HCT116 (cell line): ENCODE measurements at places on chromosomes 7 and 10. TPM values are rescaled to one million over a fixed set of nuclear protein-coding genes. Genes with fewer than 3 reads are reported as not detected.

DNA sequence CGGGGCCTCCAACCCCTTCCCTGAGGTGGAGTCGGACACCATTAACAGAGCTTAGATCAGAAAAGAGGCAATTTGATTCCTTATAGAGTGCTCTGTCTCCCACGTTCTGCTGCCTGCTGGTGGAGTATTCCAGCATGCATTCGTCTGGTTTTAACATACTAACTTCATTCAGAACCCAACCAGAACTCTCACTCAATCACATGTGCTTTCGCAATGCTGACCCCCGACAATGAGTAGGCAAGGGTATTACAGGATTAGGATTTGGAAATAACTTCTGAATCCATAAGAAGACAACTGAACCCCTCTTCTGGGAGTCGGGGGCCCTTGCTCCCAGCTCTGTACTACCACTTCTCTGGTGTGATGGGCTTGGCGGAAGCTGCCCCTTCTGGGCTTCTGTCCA is 55.7 kb upstream of the HABP2 start:
- H3K27ac ChIP-seq, result no peak overlapping the region
- no peaks in the 10 kb centered on the region; the same call in 1 of the 2 replicates for H3K4me1 ChIP-seq
- no peak for DNase-seq
- no peak overlapping the region for H3K4me3 ChIP-seq

GRCh38 chr7:47931005-47932004 is 17.0 kb downstream of the PKD1L1 start:
- H3K4me1 ChIP-seq, result no peaks in the 10 kb centered on the region
- H3K27ac ChIP-seq, result no peak overlapping the region

DNA sequence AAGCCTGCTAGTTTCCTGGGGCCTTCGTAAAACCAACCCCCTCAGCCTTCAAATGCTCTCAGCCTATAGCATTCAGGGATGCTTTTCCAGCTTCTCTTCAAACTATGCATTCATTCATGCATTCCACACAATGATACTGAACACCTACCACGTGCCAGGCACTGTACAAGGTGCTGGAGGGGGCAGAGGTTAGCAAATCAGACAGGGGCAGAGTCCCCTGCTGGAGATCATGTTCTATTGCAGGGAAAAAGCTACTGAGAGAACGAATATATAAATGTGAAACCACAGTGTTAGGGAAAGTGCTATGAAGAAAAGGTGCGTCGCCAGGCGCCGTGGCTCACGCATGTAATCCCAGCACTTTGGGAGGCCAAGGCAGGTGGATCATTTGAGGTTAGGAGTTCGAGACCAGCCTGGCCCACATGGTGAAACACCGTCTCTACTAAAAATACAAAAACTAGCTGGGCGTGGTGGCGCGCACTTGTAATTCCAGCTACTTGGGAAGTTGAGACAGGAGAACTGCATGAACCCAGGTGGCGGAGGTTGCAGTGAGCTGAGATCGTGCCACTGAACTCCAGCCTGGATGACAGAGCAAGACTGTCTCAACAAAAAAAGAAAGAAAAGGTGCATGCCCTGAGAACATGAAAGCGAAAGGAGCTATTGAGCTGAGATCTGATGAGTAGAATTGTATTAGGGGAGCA is 64.6 kb upstream of the CALN1 start:
- H3K4me1 ChIP-seq, result no peaks in the 10 kb centered on the region
- H3K27me3 ChIP-seq, result no peaks in the 10 kb centered on the region
- no peak overlapping the region for H3K4me3 ChIP-seq
- no peak overlapping the region for H3K27ac ChIP-seq
- no peak for DNase-seq

DNA sequence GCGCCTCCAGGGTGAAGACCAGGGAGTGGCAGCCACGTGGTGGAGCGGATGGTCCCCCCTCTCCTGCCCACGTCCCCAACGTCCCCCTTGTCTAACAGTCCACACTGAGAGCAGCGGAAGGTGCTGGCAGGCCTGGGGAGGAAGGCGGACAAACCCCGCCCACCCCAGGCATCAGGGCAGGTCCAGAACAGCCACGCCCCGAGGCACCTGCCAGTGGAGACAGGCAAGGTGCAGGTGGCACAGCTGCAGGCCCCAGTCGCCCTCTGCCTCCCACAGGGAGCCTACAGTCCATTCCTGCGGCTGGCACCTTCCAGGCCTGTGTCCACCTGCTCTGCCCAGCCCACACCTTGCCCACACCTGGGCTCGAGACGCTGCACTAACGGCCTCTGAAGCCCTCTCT is 24.9 kb downstream of the CYP2W1 start:
- DNase-seq, result no peak
- no peak overlapping the region for H3K27ac ChIP-seq
- no peaks in the 10 kb centered on the region for H3K4me1 ChIP-seq

DNA sequence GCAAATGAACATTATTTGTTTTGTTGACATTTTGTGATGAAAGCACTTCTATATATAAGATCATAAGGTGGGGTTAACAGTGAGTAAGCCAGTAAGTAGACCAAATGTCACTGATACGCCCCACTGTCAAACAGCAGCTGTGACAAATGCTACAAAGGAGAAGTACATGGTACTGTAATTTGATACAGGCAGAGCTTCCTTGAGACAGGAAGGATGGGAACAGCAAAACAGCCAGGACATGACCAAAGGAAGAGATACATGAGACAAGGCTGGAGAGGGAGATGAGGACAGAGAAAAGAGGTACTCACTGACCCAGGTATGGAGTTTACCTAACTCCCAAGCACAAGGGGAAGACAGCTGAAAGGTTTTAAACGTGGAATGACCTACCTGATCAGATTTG is 127.0 kb downstream of the SRPK2 start:
- no peak overlapping the region for H3K4me3 ChIP-seq
- H3K4me1 ChIP-seq, result peaks cover 18% of the 10 kb centered on the region
- DNase-seq, result no peak
- H3K36me3 ChIP-seq, result no peaks in the 10 kb centered on the region
- no peak overlapping the region for H3K27ac ChIP-seq

DNA sequence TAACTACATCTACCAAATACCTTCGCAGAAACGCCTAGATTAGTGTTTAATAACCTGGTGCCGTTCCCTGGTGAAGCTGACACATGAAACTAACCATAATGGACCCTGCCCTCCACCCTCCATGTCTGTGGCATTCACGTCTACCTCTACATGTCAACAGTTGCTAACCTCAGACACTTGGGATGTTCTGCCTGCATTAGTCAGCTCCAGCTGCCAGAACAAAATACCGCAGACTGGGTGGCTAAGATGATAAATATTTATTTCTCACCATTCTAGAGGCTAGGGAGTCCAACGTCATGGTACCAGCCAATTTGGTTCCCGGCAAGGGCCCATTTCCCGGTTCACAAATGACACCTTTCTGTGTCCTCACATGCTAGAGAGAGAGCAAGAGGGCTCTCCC is 118.5 kb upstream of the CHST15 start:
- no peak overlapping the region for H3K27ac ChIP-seq
- no peak overlapping the region for H3K4me3 ChIP-seq
- H3K4me1 ChIP-seq, result no peaks in the 10 kb centered on the region
- H3K27me3 ChIP-seq, result peaks cover 3% of the 10 kb centered on the region; the same call in 1 of the 2 replicates
- H3K36me3 ChIP-seq, result no peaks in the 10 kb centered on the region
- no peak for DNase-seq

- H3K27me3 ChIP-seq, result no peaks in the 10 kb centered on the region
- DNase-seq, result no peak
- no peak overlapping the region for H3K4me3 ChIP-seq
- no peaks in the 10 kb centered on the region for H3K36me3 ChIP-seq
Measured at GRCh38 chr7:124247691-124248090, 214.8 kb upstream of the TMEM229A start.

DNA sequence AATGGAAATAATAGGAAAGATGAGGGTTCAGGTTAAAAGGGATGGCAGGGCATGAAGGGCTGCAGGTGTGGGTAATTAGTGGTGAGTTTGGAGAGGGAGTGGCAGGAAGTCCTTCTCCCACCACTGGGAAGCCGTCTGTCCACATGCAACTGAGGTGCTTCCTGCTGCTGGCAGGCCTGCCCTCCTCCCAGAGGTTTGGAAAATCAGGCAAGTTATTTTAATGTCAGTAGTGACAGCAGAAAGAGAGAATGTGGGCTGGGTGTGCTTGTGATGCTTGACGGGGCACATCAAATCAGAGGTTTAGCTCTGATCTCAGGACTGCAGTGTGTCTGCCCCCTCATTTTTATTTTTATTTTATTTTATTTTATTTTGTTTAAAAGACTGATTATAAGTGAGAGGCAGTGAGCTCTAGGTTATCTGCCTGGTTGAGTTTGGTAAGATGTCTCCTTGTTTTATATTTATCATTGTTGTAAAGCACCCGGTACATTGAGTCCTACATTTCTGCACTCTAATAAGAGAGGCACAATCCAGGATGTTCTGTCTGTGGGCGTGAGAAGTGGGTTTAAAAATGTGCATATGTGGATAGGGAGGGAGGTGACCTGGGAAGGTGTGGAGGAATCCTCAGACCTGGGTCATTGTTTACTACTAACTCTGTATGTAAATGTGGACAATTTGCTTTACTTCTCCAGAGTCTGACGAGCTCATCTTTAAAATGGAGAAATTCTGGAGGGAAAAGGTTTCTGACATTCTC is 504.4 kb downstream of the LRMDA start:
- H3K36me3 ChIP-seq, result no peaks in the 10 kb centered on the region
- no peak overlapping the region for H3K4me3 ChIP-seq
- H3K4me1 ChIP-seq, result no peaks in the 10 kb centered on the region

DNA sequence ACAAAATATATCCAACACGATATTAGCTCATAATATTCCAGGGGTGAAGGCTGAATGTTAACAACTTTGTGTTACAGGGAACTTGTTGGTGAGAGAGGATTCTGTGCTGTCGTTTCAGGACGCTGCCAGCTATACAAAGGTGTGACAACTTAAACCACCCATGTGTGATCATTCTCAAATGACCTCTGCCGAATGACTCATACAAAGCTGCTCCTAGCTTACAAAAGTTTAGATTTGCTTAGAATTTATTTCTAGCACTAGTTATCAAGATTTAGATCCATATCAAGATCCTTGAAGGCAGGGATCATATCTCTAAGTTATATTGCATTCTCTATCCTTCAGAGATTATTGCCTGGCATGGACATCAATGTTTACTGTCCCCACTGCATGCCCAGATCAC is 65.3 kb downstream of the COBL start:
- H3K36me3 ChIP-seq, result no peaks in the 10 kb centered on the region
- no peak overlapping the region for H3K27ac ChIP-seq
- peaks cover 25% of the 10 kb centered on the region for H3K4me1 ChIP-seq
- no peak overlapping the region for H3K4me3 ChIP-seq

DNA sequence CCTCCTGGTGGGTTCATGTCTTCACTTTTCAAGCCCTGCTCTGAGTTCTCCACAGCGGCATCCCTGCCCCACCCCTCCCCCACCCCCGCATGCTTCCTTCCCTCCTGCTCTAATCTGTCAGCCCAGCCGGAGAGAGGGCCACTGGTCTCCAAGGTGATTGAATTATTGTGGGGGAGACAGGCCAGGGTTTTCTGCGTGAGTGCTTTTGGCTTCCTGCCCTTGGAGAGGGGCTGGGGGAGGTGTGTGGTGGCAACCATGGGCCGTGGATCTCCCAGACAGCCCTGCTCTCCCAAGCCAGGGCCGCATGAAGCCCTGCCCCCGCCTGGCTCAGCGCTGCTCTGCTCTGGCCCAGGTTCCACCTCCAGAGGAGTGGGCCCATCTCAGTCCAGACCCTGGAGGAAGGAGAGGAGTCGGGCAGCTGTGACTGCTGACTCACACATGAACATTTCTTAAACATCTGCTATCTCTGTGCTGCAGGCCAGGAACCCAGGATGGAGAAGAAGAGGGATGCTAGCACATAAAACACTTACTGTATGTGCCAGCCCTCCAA is 109.9 kb downstream of the ZMIZ1 start:
- no peak overlapping the region for H3K27ac ChIP-seq
- H3K4me3 ChIP-seq, result no peak overlapping the region
- peaks cover 51% of the 10 kb centered on the region for H3K4me1 ChIP-seq
- no peaks in the 10 kb centered on the region for H3K36me3 ChIP-seq

GRCh38 chr7:129797214-129797789 is 155.5 kb downstream of the UBE2H start:
- no peak overlapping the region for H3K27ac ChIP-seq
- H3K27me3 ChIP-seq, result no peaks in the 10 kb centered on the region
- H3K4me3 ChIP-seq, result no peak overlapping the region

DNA sequence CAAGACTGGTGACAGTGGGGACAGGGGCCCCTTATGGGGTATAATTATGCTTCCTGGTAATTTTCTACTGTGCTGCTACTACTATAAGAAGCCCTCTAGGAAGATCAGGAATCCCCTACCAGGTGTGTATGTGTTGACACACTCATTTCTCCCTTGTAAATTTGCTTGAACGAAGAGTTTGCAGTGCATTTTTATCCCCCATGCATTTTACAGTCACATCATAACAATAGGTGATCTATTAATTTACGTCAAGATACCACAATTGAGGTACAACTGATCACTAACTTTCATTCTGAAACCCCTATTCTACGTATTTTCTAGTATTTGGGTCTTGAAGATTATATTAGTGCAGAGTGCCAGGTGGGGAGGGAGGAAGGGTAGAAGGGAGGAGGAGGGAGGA is 252.2 kb downstream of the NSUN6 start:
- H3K4me3 ChIP-seq, result no peak overlapping the region
- H3K4me1 ChIP-seq, result no peaks in the 10 kb centered on the region
- no peak overlapping the region for H3K27ac ChIP-seq
- peaks cover 17% of the 10 kb centered on the region for H3K27me3 ChIP-seq

DNA sequence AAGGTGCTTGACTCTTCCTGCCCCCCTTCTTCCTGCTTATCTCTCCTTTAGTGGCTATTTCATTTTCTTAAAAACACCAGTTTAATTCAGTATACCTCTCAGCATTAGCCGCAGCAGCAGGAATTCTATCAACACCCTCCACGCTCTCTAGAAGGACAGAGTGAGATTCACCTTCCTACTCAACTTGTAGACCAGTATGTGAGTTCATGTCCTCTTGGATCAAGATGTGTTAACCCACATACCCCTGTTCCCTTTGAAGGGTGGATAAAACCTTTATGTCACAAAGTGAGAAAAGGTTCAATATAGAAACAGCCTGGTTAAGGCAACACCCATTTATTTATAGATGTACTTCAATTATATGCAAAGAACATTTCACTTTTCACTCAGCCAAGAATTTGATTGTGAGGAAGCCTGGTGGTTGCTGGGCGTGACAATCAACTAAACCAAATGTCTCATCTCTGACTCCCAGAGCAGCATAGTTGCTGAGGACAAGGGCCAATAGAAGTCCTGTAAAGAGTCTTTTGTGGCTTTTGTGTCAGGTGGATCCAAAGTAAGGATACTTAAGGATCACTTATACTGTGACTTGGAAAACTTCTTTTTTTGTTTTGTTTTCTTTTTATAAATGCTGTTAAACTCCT is 617.1 kb downstream of the SORCS3 start:
- no peak overlapping the region for H3K4me3 ChIP-seq
- no peaks in the 10 kb centered on the region for H3K36me3 ChIP-seq
- DNase-seq, result no peak

- no peak overlapping the region for H3K4me3 ChIP-seq
- no peaks in the 10 kb centered on the region for H3K36me3 ChIP-seq
- peak overlapping the region; percentile 68; the same call in 1 of the 2 replicates for H3K27ac ChIP-seq
- DNase-seq, result peak; percentile 68
- H3K4me1 ChIP-seq, result peaks cover 38% of the 10 kb centered on the region
Measured at GRCh38 chr10:95236068-95236903, 42.2 kb downstream of the ACSM6 start.

- H3K4me3 ChIP-seq, result peak overlapping the region; percentile 19; the same call in 1 of the 2 replicates
- DNase-seq, result peak; percentile 34
- H3K27me3 ChIP-seq, result no peaks in the 10 kb centered on the region
- H3K4me1 ChIP-seq, result peaks cover 22% of the 10 kb centered on the region
Measured at GRCh38 chr7:16129431-16130110, 291.8 kb downstream of the CRPPA start.

GRCh38 chr10:7274293-7274692 is 136.5 kb downstream of the SFMBT2 start:
- H3K27me3 ChIP-seq, result peaks cover 6% of the 10 kb centered on the region; the same call in 1 of the 2 replicates
- no peaks in the 10 kb centered on the region for H3K36me3 ChIP-seq

CLRN3 gene
- 0.39 TPM for total RNA-seq

RHOBTB1 gene
- total RNA-seq, result 1.6 TPM

RBP3 gene
- total RNA-seq, result not detected

POLR2J2 gene
- total RNA-seq, result 6.2 TPM

OPALIN gene
- not detected for total RNA-seq

PVRIG gene
- 0.30 TPM for total RNA-seq

FXYD4 gene
- 0.71 TPM for total RNA-seq
